ENCODE measurements at places on chromosomes 7 and 10. TPM values are rescaled to one million over a fixed set of nuclear protein-coding genes. Genes with fewer than 3 reads are reported as not detected.

GRCh38 chr7:67463983-67464382, 467.4 kb downstream of the TYW1 start:
- DNase-seq, result no peak

Gene CPEB3
- 8.8 TPM for total RNA-seq

Gene C10orf105
- total RNA-seq, result 0.49 TPM

DNA sequence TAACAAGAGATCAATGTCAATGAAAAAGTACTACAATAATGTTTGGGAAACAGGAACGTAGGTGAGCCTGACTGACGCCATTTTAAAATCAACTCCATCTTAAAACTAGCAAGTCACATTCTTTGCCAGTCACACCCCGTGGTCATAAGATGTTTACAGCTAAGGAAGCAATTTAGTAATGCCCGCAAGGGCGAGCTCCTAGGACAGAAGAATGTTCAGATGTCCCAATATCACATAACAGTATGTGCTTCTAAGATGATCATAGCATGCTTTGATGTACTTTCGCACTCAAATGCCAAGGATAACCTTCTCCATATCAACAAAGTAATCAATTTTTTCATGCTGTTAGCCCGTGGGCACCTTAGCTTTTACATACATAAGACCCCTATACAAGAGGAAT, 113.8 kb upstream of the EGFR start:
- no peak for DNase-seq

GRCh38 chr10:50224330-50224952, 26.9 kb downstream of the ASAH2 start:
- DNase-seq, result no peak

GRCh38 chr10:97180363-97180755, 5.4 kb downstream of the SLIT1 start:
- DNase-seq, result no peak

DNA sequence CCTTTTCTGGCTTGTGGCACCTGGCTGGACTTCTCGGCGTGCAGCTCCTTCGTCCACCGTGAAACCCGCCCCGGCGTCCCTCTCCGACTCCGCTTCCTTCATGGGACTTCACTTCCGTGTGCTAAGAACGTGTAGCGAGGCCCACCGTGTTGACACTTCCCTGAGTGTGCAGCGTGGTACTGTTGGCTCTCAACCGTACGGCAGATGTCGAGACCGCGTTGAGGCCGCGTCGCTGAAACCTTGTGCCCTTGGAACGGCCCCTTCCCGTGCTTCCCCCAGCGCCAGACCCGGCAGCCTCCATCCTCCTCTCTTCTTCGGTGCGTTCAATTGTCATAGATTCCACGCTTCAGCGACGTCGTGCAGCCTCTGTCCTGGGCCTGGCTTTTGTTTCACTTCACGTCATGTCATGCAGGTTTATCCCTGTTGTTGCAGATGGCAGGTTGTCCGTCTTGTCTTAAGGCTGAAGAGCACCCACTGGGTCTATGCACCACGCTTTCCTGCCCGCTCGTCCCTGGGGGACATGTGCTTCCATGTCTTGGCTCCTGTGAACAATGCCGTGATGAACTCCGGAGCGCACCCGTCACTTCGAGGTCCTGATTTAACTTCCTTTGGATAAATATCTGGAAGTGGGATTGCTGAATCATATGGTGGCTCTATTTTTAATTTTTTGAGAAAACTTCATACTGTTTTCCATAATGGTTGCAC, 465.3 kb downstream of the DNAJB6 start:
- no peak for DNase-seq

DNA sequence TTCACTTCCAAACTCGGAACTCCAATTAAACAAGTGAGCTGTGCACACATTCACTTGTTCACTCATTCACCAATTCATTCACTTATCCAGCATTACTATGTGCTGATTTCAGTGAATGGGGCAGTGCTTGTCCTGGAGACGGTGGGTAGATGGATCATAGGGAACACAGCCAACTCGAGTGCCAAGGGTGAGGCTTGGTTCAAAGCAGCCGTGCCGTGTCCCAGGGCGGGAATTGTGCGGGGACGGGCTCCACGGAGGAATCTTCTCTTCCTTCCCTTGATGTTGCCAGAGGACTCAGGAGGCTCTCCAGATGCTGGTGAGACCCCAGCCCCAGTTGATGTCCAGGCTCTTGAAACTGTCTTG, 2.9 kb downstream of the SH2D4B start:
- peak; percentile 61 for DNase-seq

Gene RBAK
- 9.3 TPM for total RNA-seq

Gene PPP1R17
- total RNA-seq, result not detected

Measured in vagina (tissue), 2 donors.